Fibroblast of skin of scalp (primary cell): ENCODE measurements at places on chromosomes 7 and 10.
A peak's percentile ranks its signal among the peaks of the same experiment; 100 is the strongest.

- no peak for DNase-seq
These were observed 52.0 kb downstream of the KIF5B start for GRCh38 chr10:32004161-32004591.

DNA sequence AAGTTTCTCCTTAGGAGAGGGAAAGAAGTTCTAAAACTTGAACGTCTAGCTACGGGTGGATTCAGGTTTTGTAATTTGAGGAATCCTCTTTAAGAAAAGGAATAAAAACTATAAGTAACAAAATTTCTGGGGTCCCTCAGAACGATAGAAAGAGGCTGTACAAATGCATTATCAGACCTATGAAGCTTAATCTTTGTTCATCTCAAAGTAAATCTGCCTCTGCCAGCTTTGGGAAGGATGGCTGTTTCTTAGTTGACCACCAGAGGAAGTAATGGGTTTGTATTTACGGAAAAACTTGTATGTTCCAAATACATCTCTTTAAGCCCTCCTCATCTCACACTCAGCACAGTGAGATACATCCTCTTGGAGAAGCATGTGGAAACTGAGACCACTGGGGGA lies 864 bp downstream of the PSTK start:
- peak; percentile 53 for DNase-seq

GRCh38 chr7:117716707-117717299 lies 156.4 kb downstream of the CTTNBP2 start:
- no peak for DNase-seq

DNA sequence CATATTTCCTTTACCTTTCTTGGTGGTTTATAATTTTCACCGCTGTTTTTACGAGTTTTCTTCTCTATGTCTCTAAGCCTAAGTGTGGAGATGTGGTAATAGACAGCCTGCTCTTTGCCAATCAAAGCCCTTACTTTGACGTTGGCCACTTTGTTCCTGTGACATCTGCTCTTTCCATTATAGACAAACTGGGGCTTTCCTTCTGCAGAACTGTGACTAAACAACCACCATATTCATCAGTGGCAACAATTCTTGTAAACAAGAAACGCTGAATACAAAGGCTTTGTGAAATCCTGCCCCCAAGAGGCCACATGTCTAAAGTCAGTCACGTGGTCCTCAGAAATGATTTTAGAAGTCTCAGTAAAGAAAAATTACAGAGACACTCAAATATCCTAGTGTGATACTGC lies 59.6 kb upstream of the CAPZA2 start:
- DNase-seq = peak; percentile 73

DNA sequence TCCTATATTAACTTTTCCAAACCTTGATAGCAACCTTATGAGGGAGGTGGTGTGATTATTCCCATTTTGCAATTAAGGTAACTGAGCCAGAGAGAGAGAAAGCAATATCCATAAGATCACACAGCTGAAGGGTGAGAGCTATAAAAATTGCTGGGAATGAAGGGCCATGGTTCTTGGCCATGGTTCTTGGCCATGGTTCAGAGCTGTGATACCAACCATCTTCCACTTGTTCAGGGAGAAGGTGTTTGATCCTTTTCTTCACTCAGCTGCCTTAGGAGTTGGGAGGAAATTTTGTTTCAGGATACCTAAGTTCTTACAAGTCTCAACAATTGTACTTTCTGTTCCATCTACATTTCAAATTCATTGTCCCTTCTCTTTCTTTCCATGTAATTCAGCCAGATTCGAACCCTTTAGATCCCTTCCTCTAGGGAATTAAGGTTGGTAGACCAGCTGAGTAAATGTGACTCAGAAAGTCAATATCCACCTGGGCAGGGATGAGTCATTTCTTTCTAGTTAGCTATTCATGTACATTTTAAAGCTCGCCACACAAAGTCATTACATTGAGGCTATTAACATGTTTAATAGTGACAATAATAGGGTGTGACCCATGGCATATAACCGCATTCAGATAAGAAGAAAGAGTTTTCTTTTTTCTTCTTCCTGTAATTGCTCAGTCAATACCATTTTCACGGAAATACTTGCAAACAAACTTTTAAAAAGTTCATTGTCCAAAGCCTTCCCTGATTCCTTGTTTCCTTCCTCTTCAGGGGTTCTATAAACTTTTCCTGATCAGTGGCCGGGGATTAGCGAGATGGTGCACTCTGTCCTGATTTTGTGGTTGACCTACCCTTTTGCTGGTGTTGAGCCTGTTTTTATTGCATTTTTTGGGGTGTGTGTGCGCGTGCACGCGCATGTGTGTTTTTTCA lies 143.4 kb downstream of the TCF7L2 start:
- DNase-seq = no peak

DNA sequence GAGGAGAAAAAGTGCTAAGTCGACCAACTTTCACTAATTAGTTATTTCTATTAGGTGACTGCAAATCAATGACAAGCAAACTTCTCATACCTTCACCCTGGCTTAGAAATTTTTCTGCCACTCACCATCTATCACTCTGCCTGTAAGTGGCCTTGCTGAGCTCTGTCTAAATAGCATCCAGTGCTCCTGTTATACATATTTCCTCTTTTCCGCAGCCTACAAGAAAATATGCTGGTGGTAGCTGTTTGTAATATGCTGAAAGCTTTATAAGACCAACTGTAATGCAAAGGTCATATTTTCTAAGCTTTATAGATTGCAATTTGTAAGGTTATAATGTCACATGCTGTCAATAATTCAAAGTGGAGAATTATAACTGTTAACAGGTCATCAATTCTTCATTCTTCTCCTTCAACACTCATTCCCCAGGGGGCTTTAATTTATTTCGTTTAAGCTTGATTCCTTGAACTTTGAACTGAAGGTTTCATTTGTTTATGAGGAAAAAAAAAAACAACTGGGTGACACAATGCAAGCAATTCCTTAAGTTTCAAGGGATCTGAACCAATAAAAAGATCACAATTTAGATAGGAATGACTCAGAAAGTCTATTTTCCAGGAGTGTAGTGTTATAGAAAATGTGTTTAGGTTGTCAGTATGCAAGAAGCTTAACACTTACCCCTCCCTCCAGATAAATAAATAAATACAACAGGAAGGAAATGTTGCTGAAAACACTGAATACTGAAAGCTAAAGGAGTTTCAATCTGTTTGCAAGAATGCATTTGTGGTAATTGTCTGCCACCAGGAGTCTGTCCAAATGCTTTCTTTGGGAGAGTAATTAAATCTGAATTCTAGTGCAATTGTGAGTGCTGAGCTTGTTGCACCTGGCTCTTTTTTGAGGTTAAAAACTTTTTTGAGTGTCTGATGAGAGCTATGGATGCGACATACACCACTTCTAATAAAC lies 183.7 kb downstream of the SORCS1 start:
- DNase-seq = no peak

- no peak for DNase-seq
These were observed 87.0 kb downstream of the ANKIB1 start for GRCh38 chr7:92332782-92333181.

GRCh38 chr10:111030042-111030750 lies 46.6 kb upstream of the ADRA2A start:
- DNase-seq = no peak

- DNase-seq = peak; percentile 83
These were observed 94.4 kb upstream of the SEMA3C start for GRCh38 chr7:81013083-81013817.

DNA sequence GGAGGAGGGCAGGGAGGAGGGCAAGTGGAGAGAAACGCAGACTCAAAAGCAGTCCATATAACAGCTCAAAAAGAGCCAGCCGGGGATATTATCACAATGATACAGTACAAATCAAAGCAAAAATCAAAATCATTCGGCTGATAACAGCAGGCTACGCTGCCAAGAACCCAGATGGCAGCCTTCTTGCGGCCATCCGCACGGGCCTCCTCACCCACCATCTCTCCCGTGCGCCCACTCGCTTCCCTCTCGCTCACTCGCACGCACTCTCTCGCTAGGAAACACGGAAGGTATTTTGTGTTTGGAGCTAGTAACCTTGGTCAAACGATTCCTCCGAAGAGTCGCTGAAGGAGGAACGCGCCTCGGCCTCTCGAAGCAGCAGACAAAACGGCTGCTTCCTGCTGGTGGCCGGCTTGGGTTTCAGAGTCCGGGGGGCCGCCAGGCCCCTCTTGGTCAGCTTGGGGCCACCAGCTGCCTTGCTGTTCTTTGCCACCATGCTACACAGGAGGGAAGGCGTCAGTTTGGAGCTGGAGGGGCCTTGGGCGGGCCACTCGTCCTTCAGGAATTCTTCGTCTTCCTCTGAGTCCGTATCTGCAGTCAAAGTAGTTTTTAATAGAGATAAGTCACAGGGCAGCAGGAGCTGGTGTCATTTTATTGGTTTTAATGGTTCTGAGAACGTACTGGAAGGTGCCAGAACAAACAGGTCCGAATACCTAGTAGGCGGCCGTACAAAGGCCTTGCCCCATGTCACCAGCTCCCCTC lies 68.9 kb downstream of the SLC29A4 start:
- DNase-seq = no peak

DNA sequence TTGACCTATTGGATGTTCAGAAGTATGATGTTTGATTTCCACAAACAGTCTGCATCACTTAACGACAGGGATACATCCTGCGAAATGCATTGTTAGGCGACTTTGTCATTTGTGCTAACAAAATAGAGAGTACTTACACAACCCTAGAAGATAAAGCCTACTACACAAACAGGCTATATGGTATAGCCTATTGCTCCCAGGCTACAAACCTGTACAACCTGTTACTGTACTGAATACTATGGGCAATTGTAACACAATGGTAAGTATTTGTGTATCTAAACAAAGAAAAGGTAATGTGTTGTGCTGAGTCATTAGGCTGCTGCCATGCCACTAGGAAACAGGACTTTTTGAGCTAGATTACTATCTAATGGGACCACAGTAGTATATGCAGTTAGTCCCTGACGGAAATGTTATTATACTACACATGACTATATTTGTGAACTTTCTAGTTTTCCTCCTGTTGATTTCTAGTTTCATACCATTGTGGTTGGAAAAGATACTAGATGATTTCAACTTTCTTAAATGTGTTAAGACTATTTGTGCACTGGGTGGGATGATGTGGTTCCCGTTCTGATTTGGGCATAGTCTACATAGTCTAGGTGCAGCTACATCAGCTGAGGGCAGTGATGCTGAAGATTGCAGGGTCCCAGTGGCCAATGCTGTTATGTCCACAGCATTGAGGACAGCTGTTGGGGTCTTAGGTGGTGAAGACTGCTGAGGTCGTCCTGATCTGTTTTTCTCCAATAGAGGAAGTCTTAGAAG lies 161.7 kb downstream of the HTR7 start:
- DNase-seq = no peak

GRCh38 chr7:111076205-111076604 lies 14.7 kb upstream of the LRRN3 start:
- peak; percentile 49 for DNase-seq

GRCh38 chr10:127158662-127159061 lies 37.7 kb downstream of the INSYN2A start:
- no peak for DNase-seq
